ENCODE measurements at places on chromosomes 2 and 18.

DNA sequence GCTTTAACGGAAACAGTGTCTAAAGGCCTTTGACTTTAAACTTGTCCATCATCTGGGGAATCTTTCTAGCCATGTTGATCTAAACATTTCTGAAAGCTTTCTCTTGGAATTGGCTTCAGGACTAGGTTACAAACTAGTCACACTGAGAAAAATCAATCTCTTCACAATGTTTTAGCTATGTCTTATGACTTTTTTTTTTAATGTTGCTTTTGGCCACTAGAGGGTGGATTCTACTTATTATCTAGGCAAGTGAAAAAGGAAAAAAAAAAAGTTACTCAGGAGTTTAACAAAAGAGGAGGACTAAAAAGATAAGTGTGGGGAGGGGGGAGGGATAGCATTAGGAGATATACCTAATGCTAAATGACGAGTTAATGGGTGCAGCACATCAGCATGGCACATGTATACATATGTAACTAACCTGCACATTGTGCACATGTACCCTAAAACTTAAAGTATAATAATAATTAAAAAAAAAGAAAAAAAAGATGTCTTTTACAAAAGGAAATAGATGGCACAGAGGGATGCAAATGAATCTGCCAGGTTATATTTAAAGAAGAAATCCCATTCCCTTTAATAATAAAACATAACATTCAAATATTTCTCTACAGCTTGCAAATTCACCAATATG, 160.4 kb upstream of the PID1 start:
- DNase-seq = peak; percentile 50

GRCh38 chr2:176160251-176160985, 3.3 kb downstream of the HOXD3 start:
- DNase-seq = no peak

DNA sequence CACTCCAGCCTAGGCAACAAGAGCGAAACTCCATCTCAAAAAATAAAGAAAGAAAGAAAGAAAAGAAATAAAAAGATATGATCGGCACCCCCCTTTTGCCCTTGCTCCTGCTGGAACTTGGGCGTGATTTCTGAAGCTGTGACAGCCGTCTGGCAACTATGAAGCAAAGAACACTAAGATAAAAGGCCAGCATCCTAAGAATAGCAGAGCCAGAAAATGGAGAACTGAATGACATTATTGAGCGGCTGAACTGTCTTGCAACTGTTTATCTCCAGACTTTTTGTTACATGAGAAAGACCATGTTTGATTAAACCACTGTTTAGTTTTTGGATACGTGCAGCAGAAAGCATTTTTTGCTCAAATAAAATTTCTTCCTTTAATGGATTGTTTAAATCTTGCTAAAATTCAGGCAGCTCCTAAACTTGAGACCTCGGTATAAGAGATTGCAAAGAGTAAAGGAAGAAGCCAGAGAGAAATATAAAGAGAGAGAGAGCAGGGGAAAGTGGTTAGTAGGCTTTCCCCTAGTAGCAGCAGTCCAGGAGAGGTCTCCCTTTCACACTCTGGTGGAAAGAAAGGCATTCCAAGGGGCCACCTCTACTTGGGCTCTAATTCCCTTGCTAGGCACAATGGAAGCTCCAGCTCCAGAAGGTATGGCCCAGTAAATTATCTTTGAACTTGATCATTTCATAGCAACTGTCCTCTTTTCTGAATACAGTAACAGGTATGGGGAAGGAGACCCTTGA, 8.2 kb upstream of the MBD2 start:
- no peak for DNase-seq

DNA sequence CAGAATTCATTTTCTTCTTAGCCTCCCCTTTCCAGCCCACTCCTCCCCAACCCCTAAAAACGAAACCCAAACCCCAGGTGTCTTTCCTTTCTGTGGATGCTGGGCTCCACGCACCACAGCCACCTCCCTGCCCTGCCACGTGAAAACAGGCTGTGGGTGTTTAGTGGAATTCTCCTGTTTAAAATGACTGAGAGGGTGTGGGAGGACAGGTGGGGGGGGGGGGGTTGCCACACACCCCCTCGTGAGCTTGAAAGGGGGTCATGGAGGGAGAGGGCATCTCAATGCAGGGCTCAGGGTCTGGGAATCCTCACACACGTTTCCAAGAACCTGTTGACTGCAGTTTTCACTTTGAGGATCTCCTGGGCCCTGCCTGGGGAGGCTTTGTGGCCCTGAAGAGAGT, 110.3 kb downstream of the FAM210A start:
- no peak for DNase-seq

- DNase-seq = no peak
These were observed 8.3 kb upstream of the RMC1 start for GRCh38 chr18:23494992-23495391.

DNA sequence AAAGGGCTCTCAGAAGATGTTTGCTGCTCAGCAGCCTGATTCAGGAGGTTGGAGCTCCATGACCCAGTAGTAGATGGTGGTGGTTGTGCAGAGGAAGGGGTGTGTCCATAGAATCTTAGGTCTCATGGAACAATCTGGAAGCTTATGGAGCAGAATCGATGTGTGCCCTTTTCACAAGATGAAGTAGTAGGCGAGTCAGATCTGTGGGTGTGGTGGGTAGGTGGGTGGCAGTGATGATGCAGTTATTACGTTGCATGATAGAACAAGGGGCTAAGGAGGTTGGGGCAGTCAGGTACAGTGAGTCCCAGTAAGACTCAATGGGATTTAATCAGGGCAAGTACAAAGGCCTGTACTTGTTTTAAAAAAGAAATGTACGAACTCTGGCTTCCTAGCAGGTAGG, 9.1 kb downstream of the TET3 start:
- no peak for DNase-seq

- no peak for DNase-seq
These were observed 59.4 kb upstream of the NEDD4L start for GRCh38 chr18:57984490-57985115.

DNA sequence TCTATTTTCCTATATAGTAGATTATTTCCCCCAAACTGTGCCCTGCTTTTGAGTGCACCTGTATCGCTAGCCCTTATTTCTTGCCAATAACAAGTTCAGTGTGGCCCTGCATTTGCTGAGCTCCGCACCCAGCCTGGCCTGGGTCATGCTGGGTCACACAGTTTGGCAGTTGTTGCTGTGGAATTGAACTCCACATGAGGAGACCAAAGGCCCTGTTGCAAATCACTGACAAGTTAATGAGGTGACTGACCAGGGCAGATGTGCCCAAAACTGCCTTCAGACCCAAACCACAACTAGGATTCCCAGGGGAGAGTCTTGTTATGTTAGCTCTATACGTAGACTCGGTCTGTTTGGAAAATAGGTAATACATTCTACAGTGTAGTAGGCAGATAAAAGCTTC, 31.0 kb downstream of the COL4A4 start:
- no peak for DNase-seq

DNA sequence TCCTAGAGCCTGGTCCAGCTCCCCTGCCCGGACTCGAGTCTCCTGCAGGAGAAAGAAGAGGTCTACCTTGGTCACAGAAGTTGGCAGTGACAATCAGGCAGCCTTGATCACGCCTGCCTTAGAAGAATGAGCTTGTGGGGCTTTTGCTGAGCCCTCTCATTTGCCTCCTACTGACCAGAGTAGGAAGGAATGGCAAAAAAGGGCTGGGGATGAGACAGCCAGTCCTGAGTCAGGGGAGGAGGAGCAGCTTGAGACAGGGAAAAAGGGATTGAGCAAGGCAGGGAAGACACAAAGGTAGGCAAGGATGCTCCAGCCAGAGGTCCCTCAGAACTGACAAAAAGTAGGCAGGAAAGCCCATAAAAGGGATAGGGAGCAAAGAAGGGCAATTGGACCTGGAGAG, 6.0 kb downstream of the WDR54 start:
- no peak for DNase-seq

- DNase-seq = no peak
These were observed 7.1 kb downstream of the MREG start for GRCh38 chr2:216006164-216006663.

DNA sequence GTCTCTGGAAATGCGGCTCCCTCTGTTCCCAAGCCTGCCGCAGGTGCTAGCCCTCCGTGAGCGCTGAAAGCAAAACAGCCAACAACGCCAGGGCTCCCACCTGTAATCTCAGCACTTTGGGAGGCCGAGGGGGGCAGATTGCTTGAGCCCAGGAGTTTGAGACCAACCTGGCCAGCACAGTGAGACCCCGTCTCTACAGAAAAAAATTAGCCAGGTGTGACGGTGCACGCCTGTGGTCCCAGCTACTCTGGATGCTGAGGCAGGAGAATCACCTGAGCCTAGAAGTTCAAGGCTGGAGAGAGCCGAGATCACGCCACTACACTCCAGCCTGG, 41.3 kb upstream of the PTMA start:
- no peak for DNase-seq

GRCh38 chr2:189534854-189535832, 45.4 kb downstream of the SLC40A1 start:
- no peak for DNase-seq

DNA sequence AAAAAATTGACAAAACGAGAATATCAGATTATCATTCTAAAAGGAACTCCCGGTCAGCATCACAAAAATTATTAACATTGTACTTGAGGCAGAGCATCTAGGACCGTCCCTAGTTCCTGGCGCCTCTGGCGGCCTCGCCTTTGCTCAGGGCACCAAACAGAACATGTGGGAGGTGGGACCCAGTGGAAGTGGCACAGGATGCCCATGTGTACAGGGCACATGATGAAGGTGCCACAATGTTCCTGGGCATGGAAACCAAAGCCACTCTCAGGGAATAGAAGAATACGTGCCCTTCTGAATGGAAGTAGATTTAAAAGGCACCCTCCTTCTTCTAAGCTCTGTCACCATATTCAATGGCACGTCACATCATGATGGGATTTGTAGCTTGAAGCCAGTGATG, 30.1 kb upstream of the MARCO start:
- no peak for DNase-seq

DNA sequence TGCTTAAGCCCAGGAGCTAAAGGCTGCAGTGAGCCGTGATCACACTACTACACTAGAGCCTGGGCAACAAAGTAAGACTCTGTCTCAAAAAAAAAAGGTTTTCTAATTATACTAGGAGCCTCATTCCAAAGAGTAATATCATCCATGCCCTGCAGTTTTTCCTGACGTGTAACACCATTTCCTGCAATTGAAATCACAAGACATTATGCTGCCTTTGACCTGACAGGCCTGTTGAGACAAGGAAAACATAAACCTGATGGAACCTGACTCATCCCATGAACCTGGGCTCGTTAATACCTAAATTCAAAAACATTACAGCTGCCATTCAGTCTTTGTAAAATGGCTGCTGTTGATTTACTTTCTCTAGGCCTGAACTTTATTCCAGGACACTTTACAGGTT, 58.7 kb upstream of the PEX13 start:
- no peak for DNase-seq

DNA sequence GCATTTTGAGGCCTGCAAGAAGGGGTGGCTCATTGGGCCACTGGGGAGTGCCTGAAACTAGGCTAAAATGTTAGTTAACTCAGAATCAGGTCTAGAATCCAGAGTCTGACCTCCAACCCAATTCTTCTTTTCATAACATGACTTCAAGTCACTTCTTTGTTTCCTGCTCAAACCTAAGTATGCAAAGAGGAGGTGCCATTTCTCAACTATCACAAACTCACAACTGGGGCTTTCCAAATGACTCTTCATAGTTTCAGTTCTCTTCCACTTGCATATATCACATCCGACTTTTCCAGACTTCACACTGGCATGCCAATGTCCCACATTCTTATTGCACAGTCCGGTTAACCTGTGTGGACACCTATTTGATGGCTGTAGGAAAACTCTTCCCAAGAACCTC, 211.6 kb downstream of the TCF4 start:
- DNase-seq = no peak

DNA sequence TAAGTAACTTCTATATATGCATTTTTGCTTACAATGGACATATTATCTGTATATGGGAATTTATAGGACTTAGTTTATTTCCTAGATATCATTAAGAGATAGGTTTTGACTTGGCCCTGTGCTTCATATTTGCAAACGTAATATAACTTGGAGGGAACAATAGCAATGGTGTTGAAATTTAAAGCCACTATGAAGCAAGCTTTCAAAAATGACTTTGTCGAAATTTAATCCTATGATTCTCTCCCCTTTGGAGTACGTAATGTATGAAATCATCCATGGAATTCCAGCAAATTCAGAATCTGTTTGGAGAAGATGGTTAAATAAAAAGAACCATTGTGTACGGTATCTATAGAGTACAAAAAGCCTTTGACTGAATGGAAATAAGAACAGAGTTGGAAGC, 486.3 kb downstream of the ARHGAP15 start:
- DNase-seq = no peak

GRCh38 chr2:208064220-208064961, 39.1 kb upstream of the PLEKHM3 start:
- no peak for DNase-seq

GRCh38 chr2:159228081-159228581, 58.4 kb downstream of the WDSUB1 start:
- DNase-seq = no peak

DNA sequence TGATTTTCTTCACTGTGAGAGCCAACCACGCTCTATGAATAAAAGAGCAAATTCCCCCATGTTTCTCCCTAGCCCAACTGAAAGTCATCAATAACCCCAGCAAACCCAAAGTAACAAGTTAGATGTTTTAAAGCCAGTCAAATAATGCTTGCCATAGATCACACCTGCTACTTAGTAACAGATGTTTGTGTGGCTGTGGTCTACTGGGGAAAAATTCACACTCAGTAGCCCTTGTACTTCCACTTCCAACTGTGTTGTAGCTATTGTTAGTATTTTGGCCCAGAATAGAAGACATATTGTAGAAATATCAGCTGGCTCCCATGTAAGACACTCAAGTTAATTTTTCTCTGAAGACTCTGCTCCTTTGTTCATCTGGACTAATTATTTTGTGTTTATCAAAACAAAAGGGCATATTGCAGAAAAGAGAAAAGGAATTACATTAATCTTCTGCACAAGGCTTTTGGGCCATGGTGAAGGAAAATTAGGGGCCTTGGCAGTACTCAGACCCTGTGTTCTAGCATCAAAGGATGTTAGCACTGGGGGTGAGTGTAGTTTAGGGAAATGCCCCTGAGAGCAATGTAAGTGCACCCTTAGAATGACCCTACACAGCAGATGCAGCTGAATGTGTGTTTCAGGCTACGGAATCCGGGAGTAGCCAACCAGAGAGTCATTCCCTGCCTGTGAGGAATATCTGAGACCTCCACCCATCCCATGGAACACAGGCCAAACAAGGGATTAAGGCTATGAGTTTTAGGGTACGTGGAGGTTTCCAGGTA, 521.9 kb downstream of the EPHA4 start:
- no peak for DNase-seq

DNA sequence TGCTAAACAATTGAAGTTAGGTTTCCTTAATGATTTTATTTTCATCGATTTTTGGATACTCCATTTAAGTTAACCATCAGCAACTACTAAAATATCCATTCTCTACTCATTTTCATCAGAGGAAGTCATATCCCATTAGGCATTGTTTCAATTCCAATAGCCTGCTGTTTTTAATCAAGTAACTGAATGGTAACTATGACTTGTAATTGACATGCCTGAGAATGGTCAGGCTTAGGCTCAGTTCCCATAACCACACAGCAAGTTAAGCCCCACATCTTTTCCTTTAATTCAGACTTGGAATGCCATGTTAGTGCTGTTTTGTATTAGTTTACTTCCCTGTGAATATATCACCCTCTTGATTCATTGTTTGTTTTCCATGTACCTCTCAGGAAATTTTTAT, 398.8 kb downstream of the ARHGAP15 start:
- DNase-seq = no peak

All from SHP77 (cell line).